ENCODE measurements at places on chromosomes 16 and 17.
A peak's percentile ranks its signal among the peaks of the same experiment; 100 is the strongest.

DNA sequence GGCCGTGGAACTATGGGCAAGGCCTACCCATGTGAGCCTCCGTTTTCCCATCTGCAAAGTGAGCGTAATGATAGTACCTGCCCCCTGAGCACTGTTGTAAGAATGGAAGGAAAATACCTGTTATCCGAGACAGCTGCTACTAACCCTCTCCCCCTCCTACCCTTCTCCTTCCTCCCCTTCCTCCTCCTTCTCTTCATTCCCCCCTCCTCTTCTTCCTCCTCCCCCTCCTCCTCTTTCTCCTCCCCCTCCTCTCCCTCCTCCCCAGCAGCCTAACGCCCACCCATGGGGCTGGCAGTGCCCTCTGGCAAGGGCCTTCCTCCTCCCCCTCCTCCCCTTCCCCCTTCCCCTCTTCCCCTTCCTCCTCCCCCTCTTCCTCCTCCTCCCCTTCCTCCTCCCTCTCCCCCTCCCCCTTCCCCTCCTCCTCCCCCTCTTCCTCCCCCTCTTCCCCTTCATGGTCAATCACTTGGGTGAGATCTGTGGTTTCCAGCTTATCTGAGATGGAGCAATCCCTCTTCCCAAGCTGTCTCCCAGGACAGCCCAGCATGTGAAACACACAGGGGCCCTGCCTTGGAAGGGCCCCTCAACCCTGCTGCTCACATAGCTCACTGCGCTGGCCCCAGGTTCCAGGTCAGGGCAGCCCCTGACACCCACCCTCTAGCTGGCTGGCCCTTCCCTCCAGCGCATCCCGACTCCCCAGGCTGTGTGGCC is 6.4 kb downstream of the ZFPM1 start:
- DNase-seq = no peak

DNA sequence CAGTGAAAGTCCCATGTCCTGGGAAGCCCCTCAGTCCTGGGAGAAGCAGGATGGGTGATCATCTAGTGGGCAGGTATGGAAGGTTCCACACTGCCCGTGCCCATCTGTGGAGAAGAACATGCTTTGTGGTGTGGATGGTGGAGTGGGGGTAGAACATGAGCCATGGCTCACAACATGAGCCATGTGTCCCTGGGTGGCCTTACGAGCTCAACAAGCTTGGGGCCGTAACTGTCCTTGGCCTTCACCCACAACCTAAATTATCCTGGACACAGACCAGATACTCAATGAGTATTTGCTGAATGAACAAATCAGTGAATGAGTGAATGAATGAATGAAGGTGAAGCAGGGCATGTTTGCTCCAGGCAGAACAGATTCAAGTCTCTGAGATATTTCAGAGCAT is 13.5 kb downstream of the SOX8 start:
- DNase-seq = no peak

DNA sequence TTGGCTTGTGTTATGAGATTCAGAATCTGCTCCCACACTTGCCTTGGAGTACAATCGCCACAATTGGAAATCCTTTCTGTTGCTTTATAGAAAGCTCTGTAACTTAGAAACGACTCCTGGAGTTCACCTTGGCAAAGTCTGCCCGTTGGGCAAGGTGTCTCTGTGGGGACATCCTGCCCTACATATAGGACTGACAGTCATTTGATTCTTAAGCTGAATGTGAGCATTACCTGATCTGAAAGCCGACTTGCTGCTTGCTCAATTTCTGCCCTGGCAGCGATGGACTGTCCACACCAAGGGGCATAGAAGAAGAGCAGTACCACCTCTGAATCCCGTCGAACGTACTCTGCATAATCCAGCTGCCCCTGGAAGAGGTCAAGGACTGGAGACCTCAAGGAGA is 6.9 kb downstream of the TXNDC11 start:
- no peak for DNase-seq

DNA sequence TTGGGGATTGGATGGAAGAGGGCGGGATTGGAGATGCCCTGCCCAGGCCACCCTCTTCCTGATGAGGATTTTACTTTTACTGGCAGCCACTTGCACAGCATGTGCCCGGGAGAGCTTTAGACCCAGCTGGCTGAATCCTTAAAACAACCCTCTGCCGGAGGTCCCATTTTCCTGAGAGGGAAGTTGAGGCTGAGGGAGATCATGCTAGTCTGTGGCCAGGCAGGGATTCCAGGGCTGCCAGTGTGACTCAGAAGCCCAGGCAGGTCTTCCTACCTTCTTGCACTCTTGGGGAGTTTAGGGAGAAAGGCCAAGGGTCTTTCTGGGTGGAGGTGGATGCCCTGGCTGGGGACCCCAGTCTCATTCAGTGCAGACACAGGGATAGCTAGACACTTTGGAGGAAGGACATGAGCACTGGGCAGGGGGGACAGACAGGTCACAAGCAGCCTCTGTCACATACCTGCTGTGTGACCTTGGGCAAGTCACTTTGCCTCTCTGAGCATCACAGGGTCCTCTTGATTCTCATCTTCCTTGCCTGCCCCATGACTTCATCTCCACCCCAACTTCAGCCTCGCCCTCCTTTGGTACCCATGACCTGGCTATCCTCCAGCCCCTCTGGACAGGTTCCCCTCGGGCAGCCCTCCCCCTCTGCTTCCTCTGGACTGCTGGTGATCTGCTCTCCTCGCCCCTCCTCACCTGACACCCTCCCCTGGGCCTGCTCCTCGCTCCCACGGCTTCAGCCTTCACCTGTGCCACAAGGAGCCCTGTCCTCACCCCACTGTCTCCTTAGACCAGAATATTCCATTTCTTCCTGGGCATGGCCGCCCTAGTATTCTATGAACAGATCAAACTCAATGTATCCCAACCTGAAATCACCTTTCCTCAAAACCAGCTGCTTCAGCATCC is 11.3 kb upstream of the DCAF7 start:
- DNase-seq = no peak

GRCh38 chr16:56848029-56848936 is 16.7 kb upstream of the SLC12A3 start:
- DNase-seq = no peak

- no peak for DNase-seq
These were observed 18.0 kb upstream of the NDRG4 start for GRCh38 chr16:58481931-58482330.

DNA sequence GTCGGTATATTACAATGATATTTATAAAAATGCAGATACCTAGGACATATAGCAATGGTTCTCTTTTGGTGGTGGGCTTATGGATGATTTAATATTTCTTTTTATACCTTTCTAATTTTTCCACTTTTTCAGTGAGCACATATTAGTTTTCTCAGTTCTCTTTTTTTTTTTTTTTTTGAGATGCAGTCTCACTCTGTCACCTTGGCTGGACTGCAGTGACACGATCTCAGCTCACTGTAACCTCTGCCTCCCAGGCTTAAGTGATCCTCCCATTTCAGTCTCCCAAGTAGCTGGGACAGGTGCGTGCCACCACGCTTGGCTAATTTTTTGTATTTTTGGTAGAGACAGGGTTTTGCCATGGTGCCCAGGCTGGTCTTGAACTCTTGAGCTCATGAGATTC is 15.1 kb downstream of the MAP3K14 start:
- no peak for DNase-seq

DNA sequence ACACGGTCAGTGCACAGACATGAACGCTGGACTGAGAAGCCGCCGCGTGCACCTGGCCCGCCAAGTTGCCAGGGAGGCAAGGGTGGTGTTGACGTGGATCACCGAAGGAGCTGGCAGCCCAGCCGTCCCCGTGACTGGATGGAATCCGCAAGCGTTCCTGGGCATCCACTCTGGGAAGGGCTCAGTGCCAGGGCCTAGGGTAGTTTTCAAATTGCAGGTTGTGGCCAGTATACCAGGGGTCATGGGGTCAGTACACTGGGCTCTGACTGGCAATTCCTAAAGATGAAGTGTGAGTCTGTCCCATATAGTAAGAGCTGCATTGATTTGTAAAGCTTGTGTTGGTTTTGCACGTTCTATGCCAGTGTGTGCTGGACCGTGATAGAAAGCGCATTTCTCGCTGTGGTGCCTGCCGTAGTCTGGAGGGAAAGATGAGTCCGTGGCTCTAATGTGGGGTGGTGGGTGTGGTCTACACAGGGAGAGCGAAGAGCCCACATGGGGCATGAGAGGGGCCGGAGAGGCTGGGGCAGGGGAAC is 21.1 kb upstream of the METRNL start:
- no peak for DNase-seq

GRCh38 chr17:44112284-44113280 is 10.9 kb downstream of the HDAC5 start:
- DNase-seq = no peak

DNA sequence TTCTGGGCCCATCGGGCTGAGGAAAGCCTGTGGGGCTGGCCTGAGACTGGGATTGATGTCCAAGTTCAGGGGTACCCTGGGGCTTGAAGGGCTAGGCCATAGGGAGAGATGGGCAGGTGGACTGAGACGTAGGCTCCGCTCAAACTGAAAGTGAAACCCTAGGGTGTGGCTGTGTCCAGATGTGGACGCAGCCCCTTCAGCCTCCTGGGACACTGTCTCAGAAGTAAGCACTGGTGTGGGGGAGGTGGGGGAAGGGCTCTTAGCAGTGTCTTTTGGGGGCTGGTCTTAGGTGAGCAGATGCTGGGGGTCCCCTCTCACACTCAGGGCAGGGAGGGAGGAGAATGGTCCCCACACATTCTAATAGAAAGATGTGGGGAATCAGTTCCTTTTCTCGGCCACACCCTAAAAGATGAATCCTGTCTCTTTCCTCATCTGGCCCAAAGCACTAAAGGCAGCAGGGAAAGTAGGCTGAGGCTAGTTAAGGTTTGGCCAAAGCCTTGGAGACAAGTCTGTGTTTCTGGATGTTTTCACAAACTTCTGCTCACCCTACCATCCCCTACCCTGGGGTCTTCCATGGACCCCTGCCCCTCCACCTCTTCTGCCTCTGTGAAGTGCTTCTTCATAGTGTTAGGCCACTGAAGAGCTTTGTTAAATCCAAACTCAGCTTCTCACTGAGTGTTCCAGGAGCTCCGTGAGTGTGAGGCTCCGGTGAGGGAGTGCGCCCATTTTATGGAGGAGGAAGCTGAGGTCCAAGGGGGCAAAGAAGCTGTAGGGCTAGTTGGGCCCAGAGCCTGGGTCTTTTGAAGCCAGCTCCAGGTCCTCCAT is 5.6 kb downstream of the FMNL1 start:
- no peak for DNase-seq

- DNase-seq = peak; percentile 79
These were observed 554.3 kb upstream of the HSBP1 start for GRCh38 chr16:83253521-83253920.

DNA sequence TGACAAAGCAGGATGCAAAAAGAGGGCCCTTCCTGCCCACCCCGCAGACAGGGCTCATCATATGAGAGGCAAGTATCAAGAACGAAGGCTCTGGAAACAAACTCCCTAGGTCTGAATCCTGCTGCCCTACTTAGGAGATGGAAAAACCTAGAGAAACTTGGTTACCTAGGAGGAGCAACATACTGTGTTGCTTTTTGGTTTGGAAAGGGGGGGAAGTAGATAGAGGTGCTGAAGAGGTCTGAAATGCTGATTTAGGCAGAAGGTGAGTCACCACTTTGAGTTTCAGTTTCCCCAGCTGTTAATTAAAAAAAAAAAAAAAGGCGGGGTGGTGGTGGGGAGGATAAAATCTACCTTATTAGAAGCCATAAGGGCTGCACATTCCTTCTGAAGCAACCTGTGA is 1.5 kb downstream of the N4BP1 start:
- DNase-seq = no peak

GRCh38 chr16:89257281-89257731 is 39.8 kb downstream of the ZNF778 start:
- no peak for DNase-seq

GRCh38 chr17:47229535-47230443 is 20.6 kb downstream of the MYL4 start:
- peak; percentile 60 for DNase-seq

DNA sequence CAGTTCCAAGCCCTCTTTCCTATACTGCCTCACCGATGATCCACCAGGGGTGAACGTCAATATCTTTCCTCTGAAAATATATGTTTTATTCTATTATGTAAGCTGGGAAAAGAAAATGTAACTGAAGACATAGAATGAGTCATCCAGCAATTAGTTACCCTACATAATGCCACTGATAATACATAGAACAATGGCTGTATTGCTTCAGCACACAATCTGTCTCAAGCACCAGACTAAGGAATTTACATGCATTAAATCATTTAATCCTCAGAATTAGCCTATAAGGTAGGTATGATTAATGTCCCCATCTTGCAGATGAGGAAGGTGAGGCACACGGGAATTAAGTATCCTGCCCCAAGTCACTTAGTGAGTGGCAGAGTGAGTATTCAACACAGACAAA is 472.8 kb downstream of the TOX3 start:
- no peak for DNase-seq

GRCh38 chr17:55495239-55495638 is 16.0 kb downstream of the SMIM36 start:
- DNase-seq = no peak

Measured in NCI-H1105 (cell line).